ENCODE measurements at places on chromosomes 2 and 18. TPM values are rescaled to one million over a fixed set of nuclear protein-coding genes. Genes with fewer than 3 reads are reported as not detected.

- DNase-seq: no peak
Observed at GRCh38 chr2:82307511-82307910, 2003.0 kb upstream of the LRRTM1 start.

GRCh38 chr18:22952525-22952924, 19.4 kb downstream of the RBBP8 start:
- no peak for DNase-seq

The CCDC85A gene
- polyA plus RNA-seq: 0.19 TPM

The AMER3 gene
- 0.61 TPM for polyA plus RNA-seq

The NT5DC4 gene
- not detected for polyA plus RNA-seq

DNA sequence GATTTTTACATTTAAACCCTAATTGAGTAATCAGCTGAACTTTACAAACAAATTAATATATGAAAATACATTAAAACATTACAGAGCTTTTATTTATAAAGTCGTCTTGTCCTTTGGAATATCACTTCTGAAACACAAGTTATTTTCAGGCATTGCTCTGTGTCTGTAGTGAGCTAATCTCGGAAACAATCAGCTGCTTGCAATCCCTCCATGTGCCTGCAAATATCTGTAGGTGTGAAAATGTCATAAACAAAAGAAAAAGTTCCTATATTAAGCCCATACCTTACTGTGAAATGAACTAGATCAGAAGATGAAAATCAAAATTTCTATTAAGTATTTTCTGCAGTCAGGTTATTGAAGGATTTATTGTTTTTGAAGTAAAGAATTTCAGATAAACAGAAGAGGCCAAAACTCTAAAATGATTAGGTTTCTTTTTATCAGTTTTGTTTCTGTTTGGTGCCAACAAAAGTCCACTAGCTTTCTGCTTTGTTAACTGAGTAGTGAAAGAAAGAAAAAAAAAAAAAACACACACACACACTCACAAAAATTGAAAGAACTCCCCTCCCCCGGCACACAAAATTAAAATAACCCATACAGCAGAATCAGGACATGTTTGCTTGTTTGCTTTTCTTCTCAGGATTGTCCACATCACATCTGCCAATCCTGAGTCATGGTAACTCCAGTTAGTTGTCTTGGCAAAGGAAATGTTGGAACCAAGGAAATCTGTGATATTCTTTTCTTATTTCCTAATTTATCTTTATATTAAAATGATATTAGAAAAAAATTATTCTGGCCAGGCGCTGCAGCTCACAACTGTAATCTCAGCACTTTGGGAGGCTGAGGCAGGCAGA, 627.0 kb upstream of the SLC39A10 start:
- DNase-seq: no peak

The FHOD3 gene
- 1.7 TPM for polyA plus RNA-seq

DNA sequence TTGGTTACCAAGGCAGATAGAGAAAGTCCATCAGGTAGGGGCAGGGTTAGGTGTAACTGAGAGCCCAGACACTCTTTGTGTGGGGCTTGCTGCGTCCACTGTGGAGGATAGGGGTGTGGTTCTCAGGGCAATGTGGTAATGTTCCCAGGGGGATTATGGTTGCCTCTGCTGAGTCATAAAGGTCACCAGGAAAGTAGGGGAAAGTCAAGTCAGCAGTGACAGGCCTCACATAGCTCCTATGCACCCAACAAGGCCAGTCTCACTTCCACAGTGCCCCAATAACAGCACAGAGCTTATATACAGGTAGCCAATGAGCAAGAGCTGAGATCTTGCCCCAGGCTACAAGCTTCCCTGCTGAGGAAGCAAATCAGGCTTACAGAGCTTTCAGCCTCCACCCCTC, 1438.0 kb upstream of the ZEB2 start:
- no peak for DNase-seq

The HK2 gene
- polyA plus RNA-seq: 4.8 TPM

DNA sequence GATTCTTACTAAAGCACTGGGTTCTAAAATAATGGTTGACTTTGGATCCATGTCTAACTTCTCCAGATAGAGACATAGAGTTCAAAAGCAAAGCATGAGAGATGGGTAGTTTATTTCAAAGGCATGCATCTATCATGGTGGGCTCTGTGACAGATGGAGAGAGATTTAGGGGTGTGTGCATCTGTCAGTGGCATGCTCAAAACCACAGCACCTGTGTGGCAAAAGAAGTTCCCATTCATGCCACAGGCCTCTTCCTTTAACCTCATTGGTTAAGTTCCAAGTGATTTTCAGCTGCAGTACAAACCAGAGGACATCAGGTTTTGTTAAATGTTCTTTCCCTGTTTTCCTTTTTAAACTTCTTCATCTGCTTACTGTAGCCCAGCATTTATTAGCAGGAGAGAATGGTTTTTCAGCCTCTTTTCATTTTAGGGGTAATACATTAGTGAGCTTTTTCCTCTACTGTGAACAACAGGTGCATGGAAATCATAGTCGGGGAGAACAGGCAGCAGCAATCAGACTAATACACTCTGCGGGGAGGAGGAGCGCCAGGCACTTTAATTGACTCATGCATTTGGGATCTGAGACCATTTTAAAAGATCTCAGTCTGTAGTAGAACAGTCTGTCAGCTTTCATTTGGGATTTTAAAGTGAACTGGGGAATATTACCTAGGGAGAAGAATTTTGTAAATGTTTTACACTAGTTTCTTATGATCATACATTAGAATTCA, 52.4 kb upstream of the UPP2 start:
- no peak for DNase-seq

DNA sequence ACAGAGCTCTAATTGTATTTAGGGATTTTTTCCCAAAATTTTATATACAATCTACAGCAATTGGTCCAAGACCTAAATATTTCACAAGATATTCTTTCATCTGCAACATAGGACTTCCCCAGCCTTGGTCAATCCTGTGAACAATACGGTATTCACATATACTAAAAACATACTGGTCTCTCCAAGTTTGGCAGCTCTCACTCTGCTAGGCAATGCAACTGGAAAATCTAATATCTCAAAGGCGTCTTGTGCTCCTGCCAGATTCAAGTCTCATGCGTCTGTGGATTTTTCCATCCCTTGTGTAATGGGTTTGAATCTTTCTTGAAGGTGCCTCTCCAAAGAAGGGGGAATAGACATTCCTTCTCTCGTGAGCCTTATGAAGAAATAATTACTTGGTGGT, 27.4 kb upstream of the MBOAT2 start:
- DNase-seq: peak; percentile 28

GRCh38 chr2:177396703-177397460, 4.3 kb downstream of the AGPS start:
- DNase-seq: no peak

The NT5C1B gene
- polyA plus RNA-seq: not detected

The NPPC gene
- polyA plus RNA-seq: not detected

DNA sequence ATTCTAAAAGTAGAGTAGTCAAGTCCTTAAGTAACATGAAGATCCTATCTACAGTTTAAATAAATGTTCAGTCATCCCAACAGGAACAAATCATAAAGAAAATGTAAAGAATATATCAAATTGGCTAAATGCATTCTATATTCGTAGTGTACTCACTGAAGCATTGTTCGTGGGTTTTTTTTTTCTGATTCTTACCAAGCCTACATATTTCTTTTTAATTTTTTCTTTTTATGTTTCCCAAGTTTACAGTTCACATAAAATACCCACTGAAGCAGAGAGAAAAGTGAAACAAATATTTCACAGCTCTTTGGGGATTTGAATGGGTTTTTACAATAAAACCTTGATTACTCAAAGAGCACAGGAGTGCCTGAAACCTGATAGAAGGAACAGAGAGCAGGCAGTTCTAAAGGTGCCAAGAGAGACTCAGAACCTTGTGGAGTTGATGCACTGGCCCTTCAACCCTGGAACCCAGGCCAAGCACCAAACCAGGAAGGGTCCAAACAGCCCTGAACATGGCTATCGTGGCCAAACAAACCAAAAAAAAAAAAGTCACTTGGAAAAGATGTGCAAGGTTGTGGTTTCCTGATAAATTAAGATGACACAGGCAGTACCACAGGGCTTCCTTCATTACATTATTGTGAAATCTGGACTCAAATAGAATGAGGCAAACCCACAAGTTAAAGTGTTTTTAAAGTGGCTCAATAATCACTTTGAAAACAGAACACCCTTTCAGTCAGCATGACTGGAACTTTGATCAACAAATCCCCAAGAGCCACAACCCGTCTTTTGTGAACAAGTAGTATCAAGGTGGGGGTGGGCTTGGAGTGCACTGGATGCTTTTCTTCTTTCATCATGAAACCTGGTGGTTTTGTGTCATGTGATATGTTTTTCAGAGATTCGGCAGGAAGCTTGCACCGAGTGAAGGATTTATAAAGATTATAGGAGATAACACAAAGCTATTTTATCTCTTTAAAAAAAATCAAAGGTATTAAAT, 245.0 kb upstream of the FN1 start:
- no peak for DNase-seq

DNA sequence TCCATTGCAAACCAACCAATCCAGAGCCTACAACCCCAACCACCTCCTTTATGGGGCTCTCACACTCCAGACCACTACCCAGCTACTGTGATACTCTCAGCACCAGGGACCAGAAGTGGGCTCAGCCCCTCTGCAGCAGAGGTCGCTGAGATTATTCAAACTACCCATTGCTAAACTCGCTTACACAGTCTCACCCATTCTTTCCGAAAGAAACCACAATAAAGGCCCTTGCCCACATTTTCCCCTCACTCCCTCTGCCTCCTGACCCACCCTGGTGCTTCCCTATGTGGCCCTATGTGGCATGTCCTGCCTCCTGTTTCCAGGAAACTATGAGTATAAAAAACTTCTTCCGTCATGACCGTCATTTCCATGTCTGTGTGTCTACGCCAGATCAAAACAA, 10.7 kb downstream of the TEX51 start:
- DNase-seq: no peak

GRCh38 chr2:117359266-117359914, 455.1 kb upstream of the DDX18 start:
- DNase-seq: peak; percentile 54

The TXNDC2 gene
- not detected for polyA plus RNA-seq

- no peak for DNase-seq
Observed at GRCh38 chr2:46256563-46257142, 40.6 kb upstream of the EPAS1 start.

DNA sequence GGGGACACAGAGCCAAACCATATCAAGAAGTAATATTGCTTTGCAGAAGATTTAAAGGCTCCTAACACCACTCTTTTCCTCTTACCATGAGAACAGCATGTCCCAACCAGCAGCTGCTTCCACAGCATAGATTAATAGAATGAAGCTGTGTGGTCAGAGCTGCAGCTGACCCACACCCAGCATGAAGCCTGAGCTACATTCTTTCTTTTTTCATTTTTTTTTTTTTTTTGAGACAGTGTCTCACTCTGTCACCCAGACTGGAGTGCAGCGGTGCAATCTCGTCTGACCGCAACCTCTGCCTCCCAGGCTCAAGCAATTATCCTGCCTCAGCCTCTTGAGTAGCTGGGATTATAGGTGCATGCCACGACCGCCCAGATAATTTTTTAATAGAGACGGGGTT, 289.8 kb downstream of the RAD51AP2 start:
- DNase-seq: no peak

DNA sequence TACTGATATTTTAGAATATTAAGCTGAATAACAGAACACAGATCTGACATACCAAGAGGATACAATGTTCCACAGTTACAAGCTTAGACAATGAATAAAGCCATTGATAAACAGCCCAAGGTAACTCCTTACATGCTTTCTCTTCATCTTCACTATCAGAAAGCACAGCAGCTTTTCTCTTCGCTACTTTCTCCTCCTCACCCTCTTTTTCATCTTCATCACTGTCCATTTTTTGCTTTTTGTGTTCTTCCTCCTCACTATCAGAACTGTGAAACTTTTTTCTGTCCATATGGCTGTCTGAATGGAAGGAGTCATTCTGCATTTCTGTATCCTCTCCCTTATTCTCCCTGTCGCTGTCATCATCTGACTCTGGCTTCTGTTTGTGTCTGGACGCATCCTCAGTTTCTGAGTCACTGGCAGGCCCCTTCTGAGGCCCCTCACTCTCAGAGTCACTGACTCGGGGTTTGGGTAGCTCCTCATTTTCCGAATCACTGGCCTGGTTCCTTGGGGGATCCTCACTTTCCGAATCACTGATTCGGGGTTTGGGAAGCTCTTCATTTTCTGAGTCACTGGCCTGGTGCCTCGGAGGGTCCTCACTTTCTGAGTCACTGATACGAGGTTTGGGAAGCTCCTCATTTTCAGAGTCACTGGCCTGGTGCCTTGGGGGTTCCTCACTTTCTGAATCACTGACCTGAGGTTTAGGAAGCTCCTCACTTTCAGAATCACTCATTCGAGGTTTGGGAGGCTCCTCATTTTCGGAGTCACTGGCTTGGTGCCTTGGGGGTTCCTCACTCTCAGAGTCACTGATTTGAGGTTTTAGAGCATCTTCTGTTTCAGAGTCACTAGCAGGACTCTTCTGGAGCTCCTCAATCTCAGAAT, 21.5 kb downstream of the IWS1 start:
- no peak for DNase-seq

The FOXI3 gene
- polyA plus RNA-seq: not detected
